Fibroblast of skin of scalp (primary cell): ENCODE measurements at places on chromosomes 4 and X.
A peak's percentile ranks its signal among the peaks of the same experiment; 100 is the strongest.

DNA sequence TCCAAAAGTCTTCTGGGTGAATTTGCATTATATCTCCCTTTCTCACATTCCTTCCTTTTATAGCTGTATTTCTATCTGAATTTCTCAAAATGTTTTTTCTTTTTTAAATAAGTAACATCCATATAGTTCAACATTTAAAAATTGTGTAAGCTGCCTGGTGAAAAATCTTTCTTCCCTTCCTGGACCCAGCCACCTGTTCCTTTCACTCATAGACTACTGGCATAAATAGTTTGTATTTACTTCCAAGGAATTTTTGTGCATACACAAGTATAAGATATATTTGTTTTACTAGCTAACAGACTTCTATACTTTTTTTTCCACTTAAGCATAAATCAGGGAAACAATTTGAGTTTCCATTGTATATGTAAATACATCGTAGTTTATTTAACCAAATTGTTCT, 35.7 kb downstream of the PACRGL start:
- DNase-seq: no peak

- peak; percentile 15 for DNase-seq
Observed at GRCh38 chr4:8015512-8015911, 75.9 kb upstream of the AFAP1 start.

GRCh38 chr4:19346636-19347035, 905.1 kb upstream of the SLIT2 start:
- DNase-seq: peak; percentile 45

- DNase-seq: no peak
Observed at GRCh38 chr4:76028350-76028765, 5.1 kb upstream of the CXCL10 start.

- DNase-seq: no peak
Observed at GRCh38 chrX:100819534-100819836, 706 bp upstream of the CSTF2 start.

DNA sequence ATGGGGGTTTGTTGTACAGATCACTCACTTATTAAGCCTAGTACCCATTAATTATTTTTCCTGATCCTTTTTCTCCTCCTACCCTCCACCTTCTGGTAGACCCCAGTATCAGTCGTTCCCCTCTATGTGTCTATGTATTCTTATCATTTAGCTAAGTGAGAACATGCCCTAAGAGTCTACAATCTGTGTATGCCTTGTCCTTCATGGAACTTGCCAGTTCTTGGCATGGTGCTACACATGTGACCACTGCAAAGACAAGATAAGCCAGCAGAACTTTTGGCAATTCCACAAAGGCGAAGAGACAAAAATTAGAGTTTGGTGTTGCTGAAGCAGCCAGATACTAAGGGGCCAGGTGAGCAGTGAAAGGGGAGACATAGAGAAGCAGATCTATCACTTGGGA, 101.3 kb downstream of the CORIN start:
- no peak for DNase-seq

DNA sequence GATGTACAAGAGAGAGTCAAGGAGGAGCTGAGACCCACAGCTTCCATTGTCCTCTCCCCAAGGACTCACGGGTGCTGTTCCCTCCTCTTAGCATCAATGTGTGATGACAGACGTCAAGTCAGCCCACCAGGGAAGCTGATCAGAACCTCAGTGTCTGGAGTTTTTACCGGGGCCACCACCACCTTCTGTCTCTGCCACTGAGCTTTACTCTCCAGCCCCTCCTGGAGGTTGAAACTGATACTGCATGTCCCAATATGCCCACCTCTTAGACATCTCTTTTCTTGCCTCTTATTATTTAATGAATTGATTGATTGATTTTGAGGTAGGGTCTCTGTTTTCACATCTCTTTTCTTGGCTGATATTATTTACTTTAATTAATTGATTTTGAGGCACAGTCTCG, 10.3 kb upstream of the AKAP17A start:
- DNase-seq: peak; percentile 13

- DNase-seq: no peak
Observed at GRCh38 chrX:9324676-9325075, 140.2 kb upstream of the TBL1X start.

DNA sequence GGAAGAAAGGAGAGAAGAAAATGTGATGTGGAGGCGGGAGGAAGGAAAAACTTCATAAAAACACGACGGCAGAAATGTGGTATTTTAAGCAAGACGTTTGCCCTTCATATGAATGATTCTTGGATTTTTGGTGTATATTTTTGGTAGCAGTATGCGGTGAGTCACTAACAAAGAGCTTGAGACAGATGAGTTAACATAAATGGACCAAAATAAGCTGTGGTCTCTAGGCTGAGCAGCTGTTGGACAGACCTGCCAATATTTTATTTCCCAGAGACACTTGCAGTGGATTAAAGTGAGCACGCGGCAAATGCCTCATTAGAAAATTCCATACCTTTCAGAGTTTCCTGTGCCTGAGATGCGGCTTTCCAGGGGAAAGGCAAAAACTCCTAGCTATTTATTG, 43.1 kb upstream of the RPS6KA3 start:
- peak; percentile 44 for DNase-seq

DNA sequence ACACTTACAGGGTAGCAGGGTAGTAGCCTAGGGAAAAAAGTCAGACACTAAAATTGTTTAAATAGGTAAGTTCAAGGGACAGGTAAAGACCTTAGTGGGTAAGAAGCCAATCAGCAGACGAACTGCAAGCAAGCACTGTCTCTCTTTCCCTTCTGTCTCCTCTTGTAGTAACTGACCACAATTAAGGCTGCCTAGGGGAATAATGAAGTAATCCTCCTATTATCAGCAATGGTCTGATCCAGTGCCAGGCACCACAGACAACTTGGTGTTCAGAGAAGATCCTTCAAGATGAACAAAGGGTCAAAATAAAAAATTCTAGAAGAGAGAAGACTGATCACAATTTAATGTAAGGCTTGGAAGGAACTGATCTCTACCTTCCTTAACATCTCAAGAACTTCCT, 62.9 kb downstream of the ELOVL6 start:
- DNase-seq: no peak

DNA sequence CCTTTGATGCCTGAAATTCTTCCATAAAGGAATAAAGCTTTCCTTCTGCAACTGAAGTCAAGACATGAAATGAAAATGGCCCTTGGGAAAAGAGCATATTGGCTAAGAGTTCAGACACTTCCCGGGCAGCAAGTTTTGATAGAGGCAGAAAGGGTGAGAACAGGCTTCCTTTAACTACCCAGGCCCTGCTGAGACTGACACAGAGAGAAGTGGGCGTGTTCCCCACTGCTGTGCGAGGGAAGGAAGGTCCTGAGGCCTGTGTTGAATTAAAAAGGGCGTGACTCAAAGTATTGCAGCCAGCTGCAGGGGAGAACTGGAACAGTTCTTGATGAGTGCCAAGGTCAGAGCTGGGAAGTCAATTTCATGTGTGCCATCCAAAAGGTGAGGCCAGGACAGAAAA, 33.9 kb upstream of the ADGRG2 start:
- DNase-seq: peak; percentile 25
